ENCODE measurements at places on chromosomes 4 and X.

GRCh38 chr4:77617203-77617602 is 11.6 kb downstream of the CXCL13 start:
- no peaks in the 10 kb centered on the region for H3K36me3 ChIP-seq
- no peak overlapping the region for H3K4me3 ChIP-seq
- H3K27me3 ChIP-seq, result no peaks in the 10 kb centered on the region
- H3K27ac ChIP-seq, result no peak overlapping the region
- H3K4me1 ChIP-seq, result no peaks in the 10 kb centered on the region

- peak overlapping the region; percentile 38 for H3K4me3 ChIP-seq
- DNase-seq, result peak; percentile 93
- peak overlapping the region; percentile 75 for H3K27ac ChIP-seq
- H3K4me1 ChIP-seq, result no peaks in the 10 kb centered on the region
Measured at GRCh38 chrX:41009850-41010846, 75.1 kb upstream of the USP9X start.

DNA sequence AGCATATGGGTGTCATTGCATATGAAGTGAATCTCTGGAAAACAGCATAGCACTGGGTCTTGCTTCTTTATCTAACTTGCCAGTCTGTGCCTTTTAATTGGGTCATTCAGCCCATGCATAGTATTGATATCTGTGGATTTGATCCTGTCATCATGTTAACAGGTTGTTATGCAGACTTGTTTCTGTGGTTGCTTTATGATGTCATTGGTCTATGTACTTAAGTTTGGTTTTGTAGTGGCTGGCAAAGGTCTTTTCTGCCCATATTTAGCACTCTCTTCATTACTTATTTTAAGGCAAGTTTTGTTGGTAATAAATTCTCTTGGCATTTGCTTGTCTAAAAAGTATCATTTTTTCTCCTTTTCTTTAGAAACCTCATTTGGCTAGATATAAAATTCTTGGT is 221.1 kb upstream of the ITM2A start:
- H3K36me3 ChIP-seq, result no peaks in the 10 kb centered on the region
- H3K4me1 ChIP-seq, result no peaks in the 10 kb centered on the region
- no peaks in the 10 kb centered on the region for H3K27me3 ChIP-seq
- no peak overlapping the region for H3K27ac ChIP-seq

GRCh38 chrX:129609395-129609794 is 45.4 kb downstream of the APLN start:
- H3K4me3 ChIP-seq, result no peak overlapping the region
- no peaks in the 10 kb centered on the region for H3K36me3 ChIP-seq
- H3K4me1 ChIP-seq, result no peaks in the 10 kb centered on the region
- no peak overlapping the region for H3K27ac ChIP-seq
- H3K27me3 ChIP-seq, result no peaks in the 10 kb centered on the region

- no peaks in the 10 kb centered on the region for H3K27me3 ChIP-seq
- H3K36me3 ChIP-seq, result no peaks in the 10 kb centered on the region
- DNase-seq, result no peak
- H3K27ac ChIP-seq, result no peak overlapping the region
- H3K4me1 ChIP-seq, result no peaks in the 10 kb centered on the region
Measured at GRCh38 chr4:27881705-27882104, 1021.1 kb downstream of the STIM2 start.

GRCh38 chrX:646228-646495 is 15.6 kb downstream of the SHOX start:
- no peak for DNase-seq
- no peaks in the 10 kb centered on the region for H3K36me3 ChIP-seq

DNA sequence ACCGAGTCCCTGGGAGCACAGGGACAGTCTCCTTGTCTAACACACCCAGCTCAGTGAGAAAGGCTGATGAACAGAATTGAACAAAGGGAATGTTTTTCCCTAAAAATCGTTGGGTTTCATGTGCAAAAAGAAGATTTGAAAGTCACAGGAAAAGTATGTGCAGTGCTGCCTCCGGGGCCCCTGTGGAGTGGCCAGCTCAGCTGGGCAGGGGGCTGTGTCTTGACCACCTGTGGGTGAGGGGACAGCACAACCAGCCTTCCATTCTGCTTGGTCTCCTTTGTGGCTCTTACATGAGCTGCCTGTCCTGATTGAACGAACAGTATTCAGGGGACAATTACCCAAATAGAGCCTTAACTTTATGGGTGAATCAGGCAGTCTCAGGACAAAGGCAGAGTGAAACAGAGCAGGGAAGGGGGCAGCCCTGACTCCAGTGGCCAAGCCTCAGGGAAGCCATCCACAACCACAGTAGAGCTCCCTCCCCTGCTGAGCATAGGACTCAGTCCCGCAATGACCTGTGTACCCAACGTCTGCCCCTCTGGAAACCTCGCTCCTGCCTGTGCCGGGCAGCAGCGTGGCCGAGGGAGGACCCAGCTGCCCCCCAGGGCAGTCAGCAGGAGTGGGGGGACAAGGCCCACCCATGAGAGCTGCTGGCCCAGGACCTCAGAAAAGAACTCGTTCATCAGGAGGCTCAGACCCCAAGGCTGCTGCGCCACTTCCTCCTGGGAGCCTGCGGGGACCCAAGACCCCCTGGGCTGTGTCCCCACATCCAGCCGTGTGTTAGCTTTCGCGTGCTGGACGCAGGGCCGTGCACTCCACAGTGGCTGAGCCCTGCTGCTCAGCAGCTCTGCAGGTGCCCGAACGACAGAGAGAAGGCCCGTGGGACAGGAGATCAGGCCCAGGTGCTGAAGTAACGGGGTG is 59.6 kb upstream of the MXD4 start:
- no peaks in the 10 kb centered on the region for H3K4me1 ChIP-seq
- no peaks in the 10 kb centered on the region for H3K36me3 ChIP-seq
- no peaks in the 10 kb centered on the region for H3K27me3 ChIP-seq
- H3K27ac ChIP-seq, result no peak overlapping the region
- no peak overlapping the region for H3K4me3 ChIP-seq
- DNase-seq, result no peak

DNA sequence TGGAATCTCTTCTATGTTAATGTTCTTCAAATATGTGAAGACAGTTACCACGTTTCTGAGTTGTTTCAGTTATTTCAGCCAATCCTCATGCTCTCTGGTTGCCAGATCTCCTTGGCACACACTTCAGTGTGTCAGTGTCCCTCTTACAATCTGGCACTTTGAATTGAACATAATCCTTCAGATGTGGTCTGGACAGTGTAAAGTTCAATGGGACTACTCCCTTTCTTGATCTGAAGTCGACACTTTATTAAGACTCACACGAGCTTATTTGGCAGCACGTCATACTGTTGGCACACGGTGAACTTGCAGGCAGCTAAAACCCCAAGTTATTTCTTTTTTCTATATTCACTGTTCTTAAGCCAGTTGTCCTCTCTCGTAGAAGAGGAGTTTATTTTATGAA is 28.2 kb downstream of the ARSJ start:
- no peak overlapping the region for H3K27ac ChIP-seq
- H3K27me3 ChIP-seq, result no peaks in the 10 kb centered on the region
- H3K4me3 ChIP-seq, result no peak overlapping the region

DNA sequence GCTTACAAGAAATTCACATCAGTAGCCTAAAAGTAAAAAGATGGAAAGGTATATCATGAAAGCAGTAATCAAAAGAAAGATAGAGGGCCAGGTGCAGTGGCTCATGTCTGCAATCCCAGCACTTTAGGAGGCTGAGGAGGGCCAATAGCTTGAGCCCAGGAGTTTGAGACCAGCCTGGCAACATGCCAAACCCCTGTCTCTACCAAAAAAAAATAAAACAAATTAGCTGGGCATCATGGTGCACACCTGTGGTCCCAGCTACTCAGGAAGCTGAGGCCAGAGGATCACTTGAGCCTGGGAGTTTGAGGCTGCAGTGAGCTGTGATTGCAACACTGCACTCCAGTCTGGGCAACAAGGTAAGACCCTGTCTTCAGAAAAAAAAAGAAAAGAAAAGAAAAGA is 55.5 kb downstream of the GSPT2 start:
- no peak for DNase-seq
- H3K27me3 ChIP-seq, result peaks cover 10% of the 10 kb centered on the region
- H3K36me3 ChIP-seq, result no peaks in the 10 kb centered on the region
- H3K4me1 ChIP-seq, result no peaks in the 10 kb centered on the region
- H3K4me3 ChIP-seq, result no peak overlapping the region

GRCh38 chrX:23365541-23365940 is 30.9 kb downstream of the PTCHD1 start:
- H3K4me3 ChIP-seq, result no peak overlapping the region
- no peaks in the 10 kb centered on the region for H3K36me3 ChIP-seq
- H3K4me1 ChIP-seq, result no peaks in the 10 kb centered on the region
- H3K27me3 ChIP-seq, result no peaks in the 10 kb centered on the region
- peak; percentile 95 for DNase-seq

- H3K36me3 ChIP-seq, result no peaks in the 10 kb centered on the region
- H3K27ac ChIP-seq, result no peak overlapping the region
- no peak for DNase-seq
- no peaks in the 10 kb centered on the region for H3K27me3 ChIP-seq
- H3K4me3 ChIP-seq, result peak overlapping the region; percentile 65
- no peaks in the 10 kb centered on the region for H3K4me1 ChIP-seq
Measured at GRCh38 chrX:129522184-129523078, 859 bp downstream of the SMARCA1 start.

- H3K4me1 ChIP-seq, result peaks cover 11% of the 10 kb centered on the region
- H3K27me3 ChIP-seq, result no peaks in the 10 kb centered on the region
- H3K4me3 ChIP-seq, result no peak overlapping the region
- no peak for DNase-seq
- H3K36me3 ChIP-seq, result no peaks in the 10 kb centered on the region
Measured at GRCh38 chr4:6466756-6467381, 5.5 kb downstream of the PPP2R2C start.

DNA sequence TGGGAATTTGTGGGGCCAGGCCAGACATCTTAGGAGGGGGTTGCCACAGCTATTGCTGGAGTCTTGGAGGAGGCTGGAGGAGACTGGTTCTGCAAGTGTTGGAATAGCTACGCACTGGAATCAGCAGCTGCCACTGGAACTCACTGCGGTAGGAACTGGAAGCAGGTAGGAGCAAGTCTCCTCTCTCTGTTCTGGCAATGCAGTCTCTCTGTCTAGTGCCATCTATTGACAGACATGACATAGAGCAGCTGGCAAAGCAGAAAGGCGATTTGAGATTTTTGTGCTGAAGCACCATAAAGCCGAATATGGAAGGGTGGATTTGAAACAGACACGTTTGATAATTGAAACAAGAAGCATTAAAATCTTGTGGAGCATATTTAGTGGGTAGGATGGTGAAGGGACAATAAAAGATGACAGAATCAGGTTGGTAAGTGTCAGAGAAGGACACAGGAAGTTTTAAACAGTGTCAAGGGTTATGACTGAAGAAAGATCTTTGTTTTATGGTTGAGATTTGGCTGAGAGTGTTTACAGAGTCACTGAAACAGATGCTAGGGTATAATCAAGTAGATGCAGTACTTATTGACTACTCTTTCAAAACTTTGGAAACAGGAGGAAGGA is 23.5 kb upstream of the SYNPO2 start:
- DNase-seq, result peak; percentile 57
- no peaks in the 10 kb centered on the region for H3K27me3 ChIP-seq

DNA sequence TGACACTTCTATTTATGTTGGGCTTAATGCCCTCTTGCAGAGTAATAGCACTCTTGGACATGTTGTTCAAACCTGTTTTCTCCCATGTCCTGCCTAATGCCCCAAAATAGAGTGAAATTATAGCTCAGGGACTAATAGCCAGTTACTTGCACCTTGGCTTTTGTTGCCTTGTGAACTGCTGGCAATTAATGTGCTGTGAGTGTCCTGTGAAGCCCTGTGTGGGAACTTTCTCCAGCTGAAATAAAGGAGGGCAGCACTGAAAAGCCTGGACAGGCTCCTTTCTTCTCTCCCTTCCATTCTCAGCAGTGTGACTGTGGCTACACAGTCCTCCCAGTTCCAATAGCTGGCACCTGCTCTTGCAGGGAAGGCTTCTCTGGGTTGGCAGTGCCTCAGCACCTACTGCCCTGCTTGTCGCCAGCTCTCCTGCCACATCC is 72.4 kb downstream of the DCLK2 start:
- no peaks in the 10 kb centered on the region for H3K4me1 ChIP-seq
- H3K36me3 ChIP-seq, result no peaks in the 10 kb centered on the region
- no peak overlapping the region for H3K27ac ChIP-seq
- H3K4me3 ChIP-seq, result no peak overlapping the region
- DNase-seq, result no peak

- DNase-seq, result no peak
- H3K4me3 ChIP-seq, result no peak overlapping the region
- no peaks in the 10 kb centered on the region for H3K36me3 ChIP-seq
- no peaks in the 10 kb centered on the region for H3K27me3 ChIP-seq
Measured at GRCh38 chr4:55087913-55088260, 37.5 kb downstream of the KDR start.

GRCh38 chrX:112012360-112012759 is 70.2 kb downstream of the TRPC5 start:
- H3K4me1 ChIP-seq, result no peaks in the 10 kb centered on the region
- H3K36me3 ChIP-seq, result no peaks in the 10 kb centered on the region
- H3K27me3 ChIP-seq, result no peaks in the 10 kb centered on the region

DNA sequence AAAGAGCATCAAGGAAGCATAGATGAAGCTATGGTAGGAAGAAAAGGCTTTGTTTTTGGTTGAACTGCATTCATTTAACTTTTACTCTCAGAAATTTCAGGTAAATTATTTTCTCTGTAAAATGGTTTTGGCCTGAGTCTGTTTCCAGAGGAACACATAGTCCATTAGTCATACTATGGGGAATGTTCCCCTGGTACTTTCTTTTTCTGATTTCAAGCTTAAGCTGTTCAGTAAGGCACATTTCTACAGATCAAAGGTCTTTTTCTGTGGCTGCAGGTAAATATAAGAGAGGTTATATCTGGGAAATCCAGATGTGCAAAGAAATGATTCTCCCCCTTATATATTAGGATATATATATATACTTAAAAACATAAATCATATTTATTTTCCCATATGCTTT is 1744.4 kb upstream of the ADGRL3 start:
- no peak overlapping the region for H3K4me3 ChIP-seq
- no peak for DNase-seq
- H3K27ac ChIP-seq, result no peak overlapping the region
- no peaks in the 10 kb centered on the region for H3K27me3 ChIP-seq

DNA sequence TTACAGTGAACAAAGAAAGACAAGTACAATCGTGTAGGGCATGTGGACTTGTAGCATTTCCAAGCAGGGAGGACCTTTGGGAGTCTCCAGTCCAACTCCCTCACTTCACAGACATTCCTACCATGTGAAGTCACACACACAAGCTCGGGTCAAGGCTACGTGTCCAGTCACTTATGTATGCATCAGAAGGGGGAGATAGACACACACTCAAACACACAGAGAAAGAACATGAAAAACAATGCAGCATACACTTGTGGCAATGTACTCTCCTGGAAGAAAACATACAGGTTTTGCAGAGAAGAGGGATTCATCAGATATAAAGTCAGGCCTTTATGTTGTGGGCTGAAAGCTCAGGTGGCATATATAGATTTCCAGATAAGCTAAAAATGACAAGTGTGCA is 136.1 kb upstream of the MID1 start:
- H3K4me1 ChIP-seq, result peaks cover 2% of the 10 kb centered on the region
- no peaks in the 10 kb centered on the region for H3K27me3 ChIP-seq
- H3K27ac ChIP-seq, result no peak overlapping the region
- H3K36me3 ChIP-seq, result no peaks in the 10 kb centered on the region

GRCh38 chr4:121155893-121156292 is 8.2 kb downstream of the TNIP3 start:
- no peak overlapping the region for H3K27ac ChIP-seq
- H3K27me3 ChIP-seq, result peaks cover 79% of the 10 kb centered on the region
- peaks cover 41% of the 10 kb centered on the region for H3K4me1 ChIP-seq
- no peaks in the 10 kb centered on the region for H3K36me3 ChIP-seq
- no peak overlapping the region for H3K4me3 ChIP-seq
